ENCODE measurements at places on chromosomes 16 and 17.

GRCh38 chr16:87931504-87931903, 4.8 kb downstream of the CA5A start:
- DNase-seq: no peak

DNA sequence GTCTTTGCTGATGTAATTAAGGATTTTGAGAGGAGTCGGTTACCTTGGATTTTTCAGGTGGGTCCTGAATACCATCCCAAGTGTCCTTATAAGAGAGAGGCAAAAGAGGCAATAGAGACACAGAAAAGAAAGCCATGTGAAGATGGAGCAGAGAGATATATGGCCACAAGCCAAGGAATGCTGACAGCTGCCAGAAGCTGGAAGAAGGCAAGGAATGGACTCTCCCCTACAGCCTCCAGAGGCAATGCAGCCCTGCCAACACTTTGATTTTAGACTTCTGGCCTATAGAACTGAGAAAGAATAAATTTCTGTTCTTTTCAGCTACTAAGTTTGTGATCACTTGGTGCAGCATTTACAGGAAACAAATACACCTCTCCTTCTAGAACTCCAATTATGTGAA, 8.2 kb upstream of the RNFT1 start:
- peak; percentile 29 for DNase-seq

- DNase-seq: no peak
These were observed at the start of gene NECAB2 for GRCh38 chr16:83967838-83968305. Gene NECAB2, plus strand, starts transcription at chr16:83968244. Its CDS starts 405 bp downstream, at chr16:83968649.

DNA sequence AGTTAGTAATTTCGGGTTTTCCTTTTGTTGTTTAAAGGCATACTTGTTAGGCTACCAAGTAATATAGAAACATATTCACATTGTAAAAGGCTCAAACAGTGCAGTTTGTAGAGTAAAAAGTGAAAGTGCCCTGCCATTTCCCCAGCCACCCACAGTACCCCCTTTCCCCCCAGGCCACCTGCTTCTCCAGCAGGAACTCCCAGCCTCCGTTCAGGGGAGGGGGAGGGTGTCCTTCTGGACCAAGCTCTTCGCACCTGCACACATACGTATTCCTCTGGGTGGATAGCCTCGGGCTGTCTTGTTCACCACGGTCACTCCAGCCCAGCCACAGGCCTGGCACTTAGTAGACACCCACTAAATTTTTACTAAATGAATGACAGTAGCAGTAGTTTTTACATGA, 144.5 kb downstream of the CLEC16A start:
- no peak for DNase-seq

DNA sequence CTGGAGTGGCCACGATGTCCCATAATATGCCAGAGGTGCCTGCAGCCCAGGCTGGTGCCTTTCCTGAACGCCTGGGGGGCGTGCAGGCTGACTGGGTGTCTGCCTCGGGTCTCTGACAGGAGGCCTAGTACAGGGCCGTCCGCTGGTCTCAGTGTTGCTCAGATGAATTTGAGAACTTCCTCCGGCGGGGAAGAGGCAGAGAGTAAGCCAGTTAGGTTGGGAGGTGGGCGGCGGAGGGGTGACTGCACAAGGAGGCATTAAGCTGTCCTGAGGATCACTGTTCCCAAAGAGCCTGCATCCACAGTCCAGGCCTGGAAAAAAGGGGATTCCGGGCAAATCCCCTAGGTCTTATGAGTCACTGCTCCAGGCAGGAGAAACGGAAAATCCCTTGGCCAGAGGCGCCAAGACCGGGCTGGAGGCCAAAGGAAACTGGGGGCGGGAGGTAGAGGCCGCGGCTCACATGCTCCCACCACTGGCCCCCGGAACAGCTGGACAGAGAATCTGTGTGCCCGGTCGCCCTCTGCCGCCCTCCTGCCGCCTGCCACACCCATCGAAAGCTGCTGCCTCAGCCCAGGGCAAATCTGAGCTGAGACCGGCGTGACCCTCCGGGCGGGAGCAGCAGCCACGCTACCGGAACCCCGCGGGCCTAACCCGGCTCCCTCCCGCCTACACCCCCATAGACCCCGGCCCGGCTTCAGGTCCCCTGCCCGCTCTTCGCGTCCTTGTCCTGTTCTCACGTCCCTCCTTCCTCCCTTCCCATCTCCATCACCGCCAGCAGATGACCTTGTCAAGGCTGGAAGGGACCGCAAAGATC, 1.2 kb downstream of the TRIM47 start:
- DNase-seq: peak; percentile 98

DNA sequence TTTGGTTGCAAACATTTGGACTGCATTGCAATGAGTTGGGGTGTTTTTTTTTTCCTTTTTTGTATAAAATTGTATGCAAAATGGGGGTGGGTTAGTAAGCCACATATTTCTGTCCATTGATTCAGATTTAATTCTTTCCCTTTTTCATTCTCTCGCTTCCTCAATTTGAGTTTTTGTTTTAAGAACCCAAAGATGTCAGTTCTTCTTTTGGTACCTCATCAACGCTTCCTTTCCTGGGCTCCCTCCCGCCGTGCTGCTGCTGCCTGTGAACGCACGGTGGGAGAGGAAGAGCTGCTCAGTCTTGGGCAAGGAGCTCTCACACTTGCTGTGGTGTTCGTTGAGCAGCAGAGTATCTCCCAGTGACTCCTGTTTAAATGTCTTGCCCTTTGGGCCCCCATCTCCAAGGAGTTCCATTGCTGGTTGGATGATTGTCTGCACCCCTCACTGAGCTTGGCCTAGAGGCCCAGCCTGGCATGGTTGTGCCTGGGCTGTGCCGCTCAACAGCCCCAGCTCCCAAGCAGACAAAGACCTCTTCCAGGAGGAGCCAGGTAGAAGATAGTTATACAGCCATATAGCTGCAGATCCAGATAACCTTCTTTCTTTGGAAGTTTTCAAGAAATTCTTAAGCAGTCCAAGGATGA, 13.6 kb downstream of the UBFD1 start:
- DNase-seq: no peak

DNA sequence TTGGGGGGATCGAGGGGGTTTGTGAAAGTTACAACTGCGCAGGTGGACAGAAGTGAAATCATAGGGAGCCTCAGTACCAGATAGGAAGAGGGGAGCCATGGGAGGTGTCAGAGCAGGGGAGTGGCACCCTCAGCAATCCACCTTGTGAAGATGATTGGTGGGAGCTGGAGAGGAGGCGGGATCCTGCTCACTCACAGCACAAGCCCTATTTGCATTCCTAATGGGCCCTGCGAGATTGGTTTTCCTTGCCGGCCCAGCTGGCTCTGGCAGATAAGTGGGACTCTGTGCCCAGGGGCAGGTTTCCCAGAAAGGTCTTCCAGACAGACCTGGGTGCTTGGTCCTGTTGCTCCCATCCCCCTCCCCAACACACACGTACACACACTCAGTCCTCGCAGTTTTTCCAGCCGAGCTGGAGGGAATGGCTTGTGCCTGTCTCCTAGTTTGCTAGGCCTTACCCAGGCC, 9.4 kb downstream of the WNT3 start:
- DNase-seq: no peak

DNA sequence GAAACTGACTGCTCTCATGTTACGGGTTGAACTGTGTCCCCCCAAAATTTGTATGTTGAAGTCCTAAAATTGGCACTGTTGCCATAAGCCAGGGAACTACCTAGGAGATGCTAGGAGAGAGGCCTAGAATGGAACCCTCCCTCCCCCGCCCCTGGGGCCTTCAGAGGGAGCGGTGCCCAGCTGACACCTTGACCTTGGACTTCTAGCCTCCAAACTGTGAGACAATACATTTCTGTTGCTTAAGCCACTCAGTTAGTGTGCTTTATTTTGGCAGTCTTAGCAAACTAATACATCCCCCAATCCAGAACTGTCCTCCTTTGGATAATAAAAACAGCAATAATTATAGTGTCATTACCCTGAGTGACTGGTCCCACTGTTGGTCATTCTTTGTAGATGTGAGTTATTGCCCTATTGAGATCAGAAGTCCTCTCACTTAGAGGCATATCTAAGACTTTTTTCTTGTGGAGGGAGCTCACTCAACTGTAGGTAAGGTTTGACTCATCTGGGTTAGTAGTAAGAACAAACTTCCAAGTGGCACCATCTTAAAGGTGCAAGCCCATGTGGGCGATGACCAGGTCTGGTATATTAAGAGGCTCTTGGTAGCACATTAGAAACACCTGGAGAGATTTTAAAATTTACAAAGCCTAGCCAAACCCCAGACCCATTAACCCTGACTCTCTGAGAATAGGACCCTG, 93.0 kb upstream of the HLF start:
- no peak for DNase-seq

GRCh38 chr17:51065466-51065865, 55.2 kb downstream of the SPAG9 start:
- no peak for DNase-seq

DNA sequence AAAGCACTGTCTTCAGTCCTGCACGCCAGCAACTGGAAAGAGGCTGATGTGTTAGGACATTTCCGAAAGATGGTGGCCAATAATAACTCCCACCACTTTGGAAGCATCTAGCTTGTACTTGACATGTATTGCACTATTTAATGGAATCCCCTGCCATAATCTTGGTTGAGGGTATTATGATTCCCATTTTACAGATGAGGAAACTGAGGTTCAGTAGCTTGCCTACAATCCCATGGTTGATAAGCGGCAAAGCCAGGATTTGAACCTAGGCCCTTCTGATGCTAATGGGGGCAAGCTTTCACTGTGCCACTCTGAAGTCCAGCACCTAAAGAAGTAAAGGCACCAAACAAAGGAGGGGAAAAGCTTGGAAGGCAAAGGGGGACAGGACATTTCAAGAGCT, 8.0 kb downstream of the CACNG5 start:
- DNase-seq: no peak

GRCh38 chr16:57635266-57636097, 7.1 kb downstream of the ADGRG1 start:
- no peak for DNase-seq

DNA sequence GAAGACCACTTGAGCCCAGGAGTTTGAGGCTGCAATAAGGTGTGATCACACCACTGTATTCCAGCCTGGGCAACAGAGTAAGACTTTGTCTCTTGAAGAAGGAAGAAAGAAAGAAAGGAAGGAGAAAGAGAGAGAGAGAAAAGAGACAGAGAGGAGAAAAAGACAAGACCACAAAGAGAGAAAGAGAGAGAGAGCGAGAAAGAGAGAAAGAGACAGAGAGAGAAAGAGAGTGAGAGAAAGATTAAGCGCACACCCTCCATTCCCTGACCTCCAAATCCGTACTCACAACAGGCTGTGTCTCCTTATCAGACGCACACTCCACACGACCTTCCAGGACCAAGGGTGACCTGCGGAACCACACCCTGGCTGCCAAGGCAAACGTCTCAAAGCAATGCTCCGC, 19.6 kb downstream of the KLHDC4 start:
- DNase-seq: no peak

DNA sequence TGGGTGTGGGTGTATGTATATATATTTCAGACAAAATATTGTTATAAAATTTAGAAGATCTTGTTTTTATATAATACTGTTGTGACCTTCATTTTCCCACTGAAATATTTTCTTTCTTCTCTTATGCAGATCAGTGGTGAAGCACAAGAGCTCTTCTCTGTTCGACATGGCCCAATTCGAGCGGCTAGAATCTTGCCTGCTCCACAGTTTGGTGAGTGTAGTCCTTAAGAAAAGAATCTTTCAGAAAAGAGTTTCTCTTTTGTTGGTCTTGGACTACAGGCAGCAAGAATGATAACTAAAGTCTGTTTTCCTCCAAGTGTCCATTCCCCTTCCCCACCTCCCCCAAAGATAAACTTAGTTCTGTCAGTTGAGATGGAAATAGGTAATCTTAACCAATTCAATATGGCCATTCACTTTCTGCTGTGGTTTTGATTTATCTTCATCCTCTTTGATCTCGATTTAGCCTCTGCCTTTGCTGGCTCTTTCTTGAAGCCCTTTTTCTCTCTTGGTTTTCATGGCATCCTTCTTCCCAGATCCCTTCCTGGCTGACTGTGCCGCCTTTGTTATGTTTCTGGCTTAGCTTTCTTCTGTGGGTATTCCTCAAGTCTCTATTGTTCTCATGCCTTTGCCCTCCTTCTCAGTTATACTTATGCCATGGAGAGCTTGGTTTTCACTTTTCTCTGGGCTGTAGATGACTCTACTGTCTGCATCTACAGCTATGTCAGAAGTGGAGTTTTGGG, 69.6 kb downstream of the BCAS3 start:
- DNase-seq: no peak

- no peak for DNase-seq
These were observed 24.0 kb upstream of the GRIN2A start for GRCh38 chr16:10206215-10206614.

GRCh38 chr16:85399583-85400284, 213.4 kb upstream of the GSE1 start:
- DNase-seq: no peak

DNA sequence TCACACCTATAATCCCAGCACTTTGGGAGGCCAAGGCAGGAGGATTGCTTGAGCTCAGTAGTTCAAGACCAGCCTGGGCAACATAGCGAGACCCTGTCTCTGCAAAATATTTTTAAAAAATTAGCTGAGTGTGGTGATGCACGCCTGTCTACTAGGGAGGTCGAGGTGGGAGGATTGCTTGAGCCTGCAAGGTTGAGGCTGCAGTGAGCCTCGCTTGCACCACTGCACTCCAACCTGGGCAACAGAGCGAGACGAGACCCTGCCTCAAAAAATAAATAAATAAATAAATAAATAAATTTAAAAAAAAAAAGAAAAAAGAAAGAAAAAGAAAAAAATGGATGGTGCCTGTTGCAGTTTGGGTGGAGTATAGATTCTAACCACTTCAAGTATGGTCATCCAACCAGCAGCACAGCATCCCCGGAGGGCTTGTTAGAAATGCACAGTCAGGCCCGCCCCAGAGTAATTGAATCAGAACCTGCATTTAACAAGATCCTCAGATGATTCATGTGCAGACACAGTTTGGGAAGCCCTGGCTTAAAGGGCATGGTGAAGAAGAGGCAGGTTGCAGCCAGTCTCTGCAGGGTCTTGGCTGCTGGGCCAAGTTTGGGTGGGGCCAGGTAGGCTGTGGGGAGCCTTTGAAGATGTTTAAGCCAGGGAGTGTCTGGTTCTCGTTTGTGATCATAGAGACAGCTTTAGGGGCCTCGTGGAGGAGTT, 40.8 kb downstream of the MRC2 start:
- no peak for DNase-seq

GRCh38 chr17:77235370-77235941, 94.7 kb downstream of the SEC14L1 start:
- peak; percentile 31 for DNase-seq

DNA sequence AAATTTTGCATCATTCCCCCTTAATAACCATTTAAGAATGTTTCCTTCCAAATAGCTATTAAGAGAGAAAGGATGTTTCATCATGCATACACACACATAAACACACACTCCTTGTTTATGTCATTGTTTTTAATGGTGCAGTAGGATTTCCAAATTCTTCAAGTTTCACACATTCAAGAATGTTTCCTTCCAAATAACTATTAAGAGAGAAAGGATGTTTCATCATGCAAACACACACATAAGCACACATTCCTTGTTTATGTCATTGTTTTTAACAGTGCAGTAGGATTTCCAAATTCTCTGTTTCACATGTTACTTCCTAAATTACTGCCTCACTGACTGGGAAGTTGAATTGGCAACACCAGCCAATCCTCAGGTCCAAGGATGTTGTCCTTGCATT, 7.8 kb downstream of the TOX3 start:
- no peak for DNase-seq

GRCh38 chr17:32882734-32883133, 5.8 kb upstream of the MYO1D start:
- DNase-seq: no peak

Data from muscle of arm (tissue), 14 donors.